ENCODE measurements at places on chromosomes 16 and 17.
A peak's percentile ranks its signal among the peaks of the same experiment; 100 is the strongest.

GRCh38 chr16:10039220-10040096 lies 142.8 kb downstream of the GRIN2A start:
- DNase-seq = peak; percentile 36

DNA sequence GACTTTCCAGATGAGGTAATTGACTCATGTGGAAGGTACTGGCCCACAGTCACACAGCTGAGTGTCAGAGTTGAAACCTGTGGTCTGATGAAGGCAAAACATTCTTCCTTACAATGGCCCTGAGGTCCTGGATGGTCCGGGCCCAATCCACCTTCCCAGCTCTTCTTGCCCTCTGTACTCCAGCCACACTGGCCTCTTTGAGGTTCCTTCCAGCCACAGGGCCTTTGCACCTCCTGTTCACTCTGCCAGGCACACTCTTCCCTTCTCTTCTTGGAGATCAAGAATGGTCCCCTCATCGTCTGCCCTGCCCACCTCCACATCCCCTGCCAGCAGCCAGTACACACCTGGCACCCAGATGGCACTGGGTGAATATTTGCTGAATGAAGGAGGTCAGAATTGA lies 6.5 kb upstream of the PEMT start:
- no peak for DNase-seq

DNA sequence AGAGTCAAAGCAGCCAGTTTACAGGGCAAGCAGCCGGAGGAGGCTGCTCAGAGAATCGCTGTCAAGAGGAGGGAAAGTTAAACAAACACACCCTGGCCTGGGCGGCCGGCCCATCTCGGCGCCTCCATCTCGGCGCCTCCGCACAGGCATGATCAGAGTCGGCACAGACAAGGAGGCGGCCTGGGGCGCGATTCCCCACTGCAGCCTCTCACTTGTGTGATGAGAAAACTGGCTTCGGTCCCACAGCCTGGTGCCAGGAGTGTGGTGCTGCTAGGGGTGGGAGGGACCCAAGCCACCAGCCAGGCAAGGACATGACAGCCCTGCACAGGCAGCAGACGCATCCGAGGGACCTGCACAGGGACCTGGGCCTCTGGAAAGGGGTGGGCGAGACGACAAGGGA lies 17.7 kb downstream of the SLC38A10 start:
- DNase-seq = no peak

DNA sequence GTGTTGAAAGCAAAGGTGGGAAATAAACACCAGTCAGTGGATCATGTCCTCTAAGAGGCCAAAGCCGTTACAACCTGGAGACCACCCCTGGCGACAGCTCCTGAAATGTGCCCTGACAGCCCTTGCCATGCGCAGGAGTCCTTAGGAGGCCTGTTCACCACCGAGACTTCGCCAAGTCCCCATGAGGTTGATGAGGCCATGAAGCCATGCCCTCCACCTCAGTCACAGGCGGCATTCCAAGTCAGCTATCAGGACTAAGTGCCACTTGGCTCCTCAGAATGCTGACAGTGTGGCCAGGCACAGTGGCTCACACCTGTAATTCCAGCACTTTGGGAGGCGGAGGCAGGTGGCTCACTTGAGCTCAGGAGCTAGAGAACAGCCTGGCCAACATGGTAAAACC lies 27.1 kb downstream of the ADAM11 start:
- DNase-seq = no peak

DNA sequence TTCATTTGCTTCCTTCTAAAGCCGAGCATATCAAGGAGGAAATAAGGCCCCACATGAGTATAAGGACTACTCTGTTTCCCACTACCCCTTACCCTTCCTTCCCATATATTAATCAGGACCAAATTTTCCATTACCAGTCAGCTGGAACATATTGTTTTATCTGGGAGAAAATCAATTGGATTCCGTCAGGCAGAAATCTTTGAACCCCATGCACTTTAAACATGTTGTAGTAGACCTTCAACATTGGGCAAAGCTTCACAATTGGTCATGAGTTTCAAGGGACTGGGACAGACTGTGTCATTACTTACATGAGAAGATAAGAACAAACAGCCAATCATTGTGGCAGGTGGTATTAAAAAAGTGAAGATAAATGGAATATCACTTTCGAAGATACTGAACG lies 70.3 kb downstream of the ABCA8 start:
- no peak for DNase-seq

GRCh38 chr17:40113907-40114245 lies 7.9 kb upstream of the MSL1 start:
- DNase-seq = no peak

DNA sequence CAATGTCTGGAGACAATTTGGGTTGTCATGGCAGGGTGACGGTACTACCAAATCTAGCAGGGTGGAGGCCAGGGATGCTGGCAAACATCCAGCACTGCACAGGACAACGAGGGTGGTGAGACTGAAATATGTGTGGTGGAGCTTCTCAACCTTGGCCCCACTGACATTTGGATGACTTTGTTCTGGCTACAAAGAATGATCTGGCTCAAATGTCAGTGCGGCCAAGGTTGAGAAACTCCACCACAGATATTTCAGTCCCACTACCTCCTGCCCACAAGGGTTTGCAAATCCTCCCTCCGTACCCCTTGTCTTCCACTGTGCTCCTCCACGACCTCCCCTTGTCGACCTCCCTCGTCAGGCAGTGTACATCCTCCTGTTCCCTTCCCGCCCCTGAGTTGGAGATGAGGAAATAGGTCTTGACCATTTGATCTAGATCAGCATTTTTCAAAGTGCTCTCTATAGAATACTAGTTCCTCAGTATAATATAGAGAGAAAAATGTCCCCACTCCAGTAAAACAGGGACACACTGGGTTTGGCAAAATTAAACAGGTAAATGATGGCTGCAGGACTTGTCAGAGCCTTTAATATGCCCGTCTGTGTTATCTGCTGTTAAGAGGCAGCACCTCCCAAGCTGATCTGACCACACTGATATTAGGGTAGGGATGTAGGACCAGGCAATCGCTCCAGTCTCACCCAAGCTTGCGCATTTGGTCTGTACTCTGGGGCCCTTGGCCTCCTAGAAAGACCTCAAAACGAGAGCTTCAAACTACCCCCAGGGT lies 6.8 kb downstream of the OSGIN1 start:
- no peak for DNase-seq

DNA sequence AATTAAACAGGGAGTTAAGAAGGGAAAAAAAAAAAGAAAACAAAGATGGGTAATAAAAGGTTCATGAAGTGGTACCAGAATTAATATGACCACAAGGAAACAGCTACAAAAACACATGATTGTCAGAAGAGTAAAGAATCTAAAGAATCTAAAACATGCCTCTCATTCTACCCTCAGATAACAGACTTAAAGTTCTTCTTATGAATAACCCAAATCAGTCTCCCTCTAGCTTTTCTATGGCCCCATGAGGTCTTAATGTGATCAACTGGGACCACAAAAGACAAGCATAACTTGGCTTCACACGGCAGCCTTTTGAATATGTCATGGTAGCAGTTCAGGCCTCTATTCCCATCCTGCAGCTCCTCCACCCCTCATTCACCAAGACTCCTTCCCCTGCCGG lies 6.9 kb downstream of the MYH10 start:
- DNase-seq = no peak

DNA sequence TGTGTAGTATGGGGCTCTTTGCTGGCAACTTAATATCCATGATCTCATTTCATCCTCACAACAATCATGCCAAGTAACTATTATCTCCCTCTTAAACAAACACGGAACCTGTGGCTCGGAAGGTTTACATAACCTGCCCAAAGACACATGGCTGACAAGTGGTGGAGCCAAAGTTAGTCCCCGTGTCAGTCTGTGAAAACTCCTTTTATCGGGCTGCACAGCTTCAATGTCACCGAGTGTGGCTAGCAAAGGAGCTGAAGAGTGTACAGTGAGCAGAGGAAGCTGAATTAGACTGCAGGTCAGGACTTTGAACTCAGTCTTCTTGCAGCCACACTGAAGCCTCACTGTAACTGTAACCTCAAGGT lies 80.3 kb downstream of the PARN start:
- no peak for DNase-seq

DNA sequence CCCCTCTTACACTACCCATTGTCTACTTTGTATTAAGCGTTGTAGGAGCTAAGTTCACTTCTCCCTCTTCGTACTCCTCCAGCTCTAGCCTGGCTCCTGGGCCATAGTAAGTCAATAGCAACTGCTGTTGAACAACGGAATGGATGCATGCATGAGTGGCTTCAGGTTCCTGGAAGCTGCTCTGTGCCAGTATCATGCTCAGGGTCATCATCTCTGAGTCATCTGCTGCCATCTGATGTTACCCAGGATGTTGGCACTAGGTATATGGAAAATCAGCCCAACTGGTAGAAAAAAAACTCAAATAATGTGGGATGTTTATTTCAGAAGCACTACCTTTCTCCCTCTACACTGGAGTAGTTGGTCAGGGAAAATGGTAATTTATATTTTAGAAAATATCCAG lies 536.8 kb downstream of the NPIPA7 start:
- DNase-seq = no peak

- no peak for DNase-seq
Observed at GRCh38 chr16:1950559-1950958, 3.9 kb downstream of the RPL3L start.

DNA sequence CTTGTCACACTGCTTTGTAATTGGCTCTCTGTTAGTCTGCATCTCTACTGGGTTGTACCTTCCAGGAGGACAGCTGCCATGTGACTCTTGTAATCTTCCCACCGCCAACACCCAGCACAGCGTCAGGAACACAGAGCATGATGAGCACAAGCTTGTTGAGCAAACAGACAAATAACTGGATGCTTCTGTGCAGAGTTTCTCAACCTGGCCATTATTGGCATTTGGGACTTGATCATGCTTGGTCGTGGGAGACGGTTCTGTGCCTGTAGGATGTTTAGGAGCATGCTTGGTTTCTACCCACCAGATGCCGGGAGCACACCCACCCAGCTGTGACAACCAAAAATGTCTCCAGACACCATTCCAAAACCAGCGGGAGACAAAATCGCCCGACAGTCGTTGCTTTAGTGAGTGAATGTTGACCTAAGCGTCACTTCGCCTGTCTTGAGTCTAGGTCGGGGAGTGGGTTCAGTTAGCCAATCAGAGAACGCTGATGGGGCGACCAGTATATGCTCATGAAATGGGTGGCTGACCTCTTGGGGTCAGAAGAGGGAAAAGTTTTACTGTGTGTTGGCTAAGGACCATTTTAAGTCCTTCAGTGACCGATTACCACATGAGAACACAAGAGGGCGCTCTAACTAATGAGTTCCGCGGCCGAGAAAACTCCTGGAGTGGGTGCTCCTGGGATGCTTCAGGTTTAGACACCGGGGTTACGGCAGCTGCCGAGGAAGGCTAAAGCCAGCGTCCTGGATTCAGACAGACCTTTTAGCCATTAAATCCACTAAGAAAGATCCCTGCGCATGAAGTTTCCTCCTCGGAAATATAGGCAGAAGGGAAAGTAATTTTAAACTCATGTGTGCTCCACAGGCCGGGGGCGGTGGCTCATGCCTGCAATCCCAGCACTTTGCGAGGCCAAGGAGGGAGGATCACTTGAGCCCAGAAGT lies 57.8 kb upstream of the TEX2 start:
- peak; percentile 93 for DNase-seq

DNA sequence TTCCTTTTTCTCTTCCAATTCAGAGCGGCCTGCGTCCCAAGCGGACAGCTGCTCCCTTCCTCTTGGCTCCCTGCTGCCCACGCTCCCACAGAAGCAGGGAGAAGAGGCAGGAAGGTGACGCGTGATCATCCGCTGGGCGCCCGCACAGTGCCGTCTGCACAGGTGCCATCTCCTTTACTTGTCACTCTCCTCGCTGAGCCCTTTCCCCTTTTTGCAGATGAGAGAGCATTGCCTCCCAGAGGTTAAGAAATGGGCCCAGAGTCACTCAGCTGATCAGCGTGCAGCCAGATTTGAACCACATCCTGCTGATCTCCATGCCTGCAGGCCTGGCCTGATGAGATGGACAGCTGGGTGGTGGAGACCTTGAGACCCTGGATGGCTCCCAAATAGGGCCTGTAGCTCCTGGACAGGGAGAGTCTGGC lies 299.8 kb downstream of the SEC14L1 start:
- no peak for DNase-seq

GRCh38 chr17:2271985-2272702 lies 31.4 kb downstream of the SMG6 start:
- no peak for DNase-seq

GRCh38 chr17:49985310-49985990 lies 9.6 kb downstream of the DLX3 start:
- DNase-seq = no peak

DNA sequence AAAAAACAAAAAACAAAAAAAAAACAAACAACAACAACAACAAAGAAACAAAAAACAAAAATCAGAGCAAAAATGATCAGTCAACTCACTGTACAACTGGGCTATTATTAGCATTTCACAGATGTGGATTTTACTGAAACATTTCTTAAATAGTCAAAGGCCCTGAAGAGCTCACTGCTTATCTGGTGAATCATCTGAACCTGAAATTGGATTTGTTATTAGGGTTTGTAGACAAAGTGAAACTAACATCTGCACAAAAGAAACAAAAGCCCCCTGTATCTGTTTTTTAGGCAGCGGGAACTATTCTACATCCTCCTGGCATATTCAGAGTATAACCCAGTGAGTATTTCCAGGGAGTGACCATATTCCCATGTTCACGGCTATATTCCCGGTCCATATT lies 32.6 kb upstream of the KSR1 start:
- no peak for DNase-seq

DNA sequence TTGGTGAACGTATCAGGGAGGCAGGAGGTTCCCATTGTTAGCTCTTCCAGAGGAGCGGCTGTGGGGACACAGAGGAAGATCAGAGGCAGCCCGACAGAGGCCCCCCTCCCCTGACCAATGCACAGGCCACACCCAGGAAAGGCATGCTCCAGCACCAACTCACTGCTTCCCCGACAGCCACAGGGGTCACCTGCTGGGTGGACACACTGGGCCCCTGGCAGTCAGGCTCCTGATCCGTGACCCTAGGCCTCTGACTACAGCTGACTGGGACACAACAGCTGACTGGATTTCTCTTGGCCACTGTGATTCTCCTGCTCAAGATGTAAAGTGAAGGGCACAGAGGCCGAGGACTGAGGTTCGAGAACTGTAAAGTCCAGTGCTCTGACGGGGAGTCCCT lies 63.5 kb downstream of the IL21R start:
- no peak for DNase-seq

GRCh38 chr17:41539979-41540701 lies 12.0 kb upstream of the KRT19 start:
- no peak for DNase-seq

GRCh38 chr17:63278728-63279442 lies 167.2 kb downstream of the CYB561 start:
- no peak for DNase-seq

- no peak for DNase-seq
Observed at GRCh38 chr16:65786916-65787315, 579.6 kb upstream of the CDH5 start.
